ENCODE measurements at places on chromosomes 16 and 17.

- DNase-seq, result no peak
These were observed 50.9 kb downstream of the CYB561 start for GRCh38 chr17:63395075-63395805.

GRCh38 chr16:9065077-9065476, 26.4 kb upstream of the HAPSTR1 start:
- no peak for DNase-seq

DNA sequence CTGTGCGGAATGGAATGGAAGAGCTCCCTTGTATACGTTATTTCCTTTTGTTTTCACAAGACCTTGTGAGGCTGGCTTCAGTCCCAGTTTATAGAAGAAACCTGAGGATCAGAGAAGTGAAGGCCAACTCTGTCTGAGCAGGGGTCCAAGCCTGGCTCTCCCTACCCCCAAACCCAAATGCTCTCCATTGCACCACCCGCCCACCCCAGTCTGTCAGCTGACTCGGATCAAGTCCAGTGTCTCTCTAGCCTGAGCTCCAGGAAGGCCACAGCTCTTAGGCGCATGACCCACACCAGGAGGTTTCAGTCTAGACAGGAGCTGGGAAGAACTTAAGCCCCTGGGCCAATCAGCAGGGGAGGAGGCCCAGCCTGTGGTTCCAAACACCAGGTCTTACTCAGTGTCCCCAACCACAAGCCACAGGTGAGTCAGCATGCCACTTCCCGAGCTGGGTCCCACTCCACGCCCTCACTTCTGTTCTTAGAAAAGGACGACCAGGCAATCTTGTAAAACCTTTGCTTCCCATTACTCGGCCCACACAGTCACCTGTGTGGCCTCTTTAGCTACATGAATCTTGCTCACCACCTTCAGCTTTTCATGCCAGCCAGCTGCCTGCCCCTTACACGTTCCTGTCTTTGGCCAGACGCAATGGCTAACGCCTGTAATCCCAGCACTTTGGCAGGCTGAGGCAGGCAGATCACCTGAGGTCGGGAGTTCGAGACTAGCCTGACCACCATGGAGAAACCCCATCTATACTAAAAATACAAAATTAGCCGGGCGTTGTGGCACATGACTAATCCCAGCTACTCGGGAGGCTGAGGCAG, 27.8 kb downstream of the TK2 start:
- DNase-seq, result peak; percentile 84

DNA sequence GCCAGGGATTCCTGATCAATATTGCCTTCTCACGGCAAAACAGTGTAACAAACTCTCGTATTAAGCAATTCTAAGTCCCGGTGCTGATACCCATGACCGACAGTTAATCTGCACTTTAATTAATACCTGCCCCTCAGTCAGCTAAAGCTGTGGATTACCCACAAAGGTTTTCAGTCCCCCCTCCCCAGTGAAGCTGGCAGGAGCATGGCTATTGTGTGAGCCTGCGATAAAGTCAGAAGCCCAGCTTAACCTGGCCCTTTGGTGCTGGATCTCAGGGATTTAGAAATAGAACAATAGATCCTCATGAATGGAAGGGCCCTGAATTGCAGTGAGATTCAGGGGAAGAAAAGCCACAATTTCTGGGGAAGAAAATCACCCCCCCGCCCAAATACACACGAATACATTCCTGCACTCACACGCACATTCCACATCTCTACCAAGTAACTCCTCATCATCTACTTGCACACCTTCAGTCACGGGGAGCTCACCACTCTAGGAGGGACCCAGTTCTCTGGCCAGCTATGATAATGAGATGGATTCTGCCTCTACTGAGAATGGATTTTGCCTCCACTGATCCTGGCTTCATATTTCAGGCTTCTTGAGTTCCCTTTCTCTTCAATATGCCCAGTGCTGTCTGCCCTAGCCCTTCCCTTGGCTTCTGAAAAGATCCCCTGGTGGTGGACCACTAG, 102.6 kb downstream of the WSCD1 start:
- DNase-seq, result no peak

- DNase-seq, result no peak
These were observed 430 bp downstream of the C16orf89 start for GRCh38 chr16:5065326-5065725.

All from suppressor macrophage (primary cell).